NB4 (cell line): ENCODE measurements at places on chromosomes 1 and 21.
A peak's percentile ranks its signal among the peaks of the same experiment; 100 is the strongest.

DNA sequence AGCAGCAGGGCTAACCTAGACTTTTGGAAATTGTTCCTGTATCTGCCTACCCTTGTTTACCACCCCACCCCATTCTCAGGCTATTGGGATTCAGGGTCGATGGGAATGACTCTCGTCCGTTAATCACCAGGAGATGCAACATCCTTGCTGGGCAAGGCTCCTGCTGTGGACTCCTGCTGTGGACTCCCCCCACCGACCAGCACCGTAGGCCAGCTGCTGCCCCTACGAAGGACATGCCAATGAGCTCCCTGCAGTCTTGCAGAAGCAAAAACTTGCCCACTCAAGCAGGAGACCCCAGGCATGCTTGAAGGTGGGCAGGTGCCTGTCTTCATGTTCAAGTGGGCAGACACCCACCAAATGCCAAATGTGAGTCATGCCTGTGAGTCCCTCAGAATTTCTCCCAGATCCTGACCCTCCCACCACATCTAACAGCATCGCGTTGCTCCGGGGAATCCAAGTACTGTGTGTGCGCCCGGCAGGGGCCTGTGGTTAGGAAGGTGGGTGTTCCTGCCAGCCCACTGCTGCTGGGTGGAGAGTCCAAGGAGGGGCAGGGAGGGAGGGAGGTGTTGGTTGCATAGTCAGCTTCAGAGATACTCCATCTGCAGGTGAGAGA is 41.7 kb upstream of the SOX13 start:
- no peak for DNase-seq

- DNase-seq = no peak
Measured at GRCh38 chr1:76583235-76583868, 283.9 kb upstream of the ST6GALNAC5 start.

- DNase-seq = no peak
Measured at GRCh38 chr1:86861424-86861823, 52.5 kb downstream of the SELENOF start.

- DNase-seq = peak; percentile 64
Measured at GRCh38 chr1:33524586-33524985, 52.1 kb downstream of the ZSCAN20 start.

DNA sequence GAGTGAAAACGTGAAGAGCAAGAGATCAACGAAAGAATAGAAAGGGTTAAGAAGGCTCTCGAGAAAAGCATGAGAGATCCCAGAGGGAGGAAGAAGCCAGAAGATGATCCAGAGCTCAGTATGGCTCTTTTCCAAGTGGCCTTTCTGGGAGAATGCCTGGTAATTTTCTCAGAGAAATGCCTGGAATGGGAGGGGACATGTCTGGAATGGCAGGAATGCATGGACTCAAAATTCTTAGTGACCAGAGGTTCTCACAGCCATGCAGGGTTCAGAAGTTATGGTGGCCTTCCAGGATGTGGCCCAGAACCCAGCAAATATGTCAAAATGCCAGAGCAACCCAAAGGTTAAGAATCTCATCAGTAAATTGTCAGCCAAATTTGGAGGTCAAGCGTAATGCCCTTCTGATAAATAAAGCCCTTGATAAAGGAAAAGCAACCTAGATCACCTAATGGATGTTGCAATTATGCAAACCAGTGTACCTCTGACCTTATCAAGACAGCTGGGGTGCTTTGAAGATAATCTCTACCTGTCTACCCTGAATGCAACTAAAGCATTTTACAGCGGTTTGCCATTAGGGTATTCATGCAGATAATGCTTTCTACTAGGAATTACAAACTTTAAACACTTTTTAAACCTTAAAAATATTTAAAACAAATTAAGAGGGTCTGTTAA is 53.1 kb downstream of the NBPF6 start:
- DNase-seq = no peak

GRCh38 chr21:40158366-40158765 is 291.1 kb downstream of the PCP4 start:
- no peak for DNase-seq

GRCh38 chr1:101833312-101833711 is 163.4 kb downstream of the OLFM3 start:
- no peak for DNase-seq

DNA sequence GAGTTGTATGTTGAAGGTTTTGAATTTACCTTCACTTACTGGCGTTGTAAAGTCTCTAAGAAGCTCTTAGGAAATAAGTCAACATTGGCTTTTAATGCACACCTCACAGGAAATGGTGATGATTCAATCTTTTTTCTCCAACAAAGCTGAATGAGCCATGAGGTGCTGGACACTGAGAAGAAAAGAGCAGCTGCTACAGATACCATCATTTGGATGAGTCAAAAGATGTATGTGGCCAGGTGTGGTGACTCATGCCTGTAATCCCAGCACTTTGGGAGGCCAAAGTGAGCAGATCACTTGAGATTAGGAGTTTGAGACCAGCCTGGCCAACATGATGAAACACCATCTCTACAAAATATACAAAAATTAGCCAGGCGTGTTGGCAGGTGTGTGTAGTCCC is 3.3 kb upstream of the IL23R start:
- DNase-seq = no peak

DNA sequence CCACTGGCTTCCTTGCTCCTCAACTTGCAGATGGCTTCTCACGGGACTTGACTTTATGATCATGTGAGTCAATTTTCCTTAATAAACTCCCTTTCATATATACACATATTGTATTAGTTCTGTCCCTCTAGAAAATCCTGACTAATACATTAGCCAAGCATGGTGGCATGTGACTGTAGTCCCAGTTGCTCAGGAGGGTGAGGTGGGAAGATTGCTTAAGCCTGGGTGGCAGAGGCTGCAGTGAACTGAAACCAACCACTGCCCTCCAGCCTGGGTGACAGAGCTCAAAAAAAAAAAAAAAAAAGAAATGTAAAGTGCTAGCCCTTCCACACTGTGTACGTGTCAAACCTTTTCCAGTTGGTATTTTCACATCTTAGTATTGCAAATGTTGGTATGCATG is 857.0 kb downstream of the LTN1 start:
- DNase-seq = no peak

GRCh38 chr1:177053648-177054047 is 110.9 kb downstream of the ASTN1 start:
- no peak for DNase-seq

DNA sequence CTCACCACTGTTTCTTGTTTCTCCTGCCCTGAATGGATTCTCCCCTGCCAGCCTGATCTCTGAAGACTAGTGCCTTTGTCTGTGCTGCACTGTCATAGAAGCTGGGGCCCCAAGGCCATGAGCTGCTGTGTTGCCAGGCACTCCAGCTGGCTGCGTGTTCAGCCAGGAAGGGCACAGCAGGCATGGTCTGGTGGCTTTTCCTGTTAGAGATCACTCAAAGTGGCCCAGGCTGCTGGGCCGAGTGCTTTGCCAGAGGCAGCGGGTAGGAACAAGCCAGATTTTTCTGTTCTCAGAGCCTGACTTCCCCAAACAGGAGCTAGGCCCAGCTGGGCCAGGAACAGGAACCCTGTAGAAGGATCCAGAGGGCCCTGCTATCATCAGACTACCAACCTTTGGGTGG is 5.2 kb downstream of the ADPRS start:
- no peak for DNase-seq

GRCh38 chr1:6630027-6630426 is 5.4 kb downstream of the THAP3 start:
- no peak for DNase-seq

- DNase-seq = no peak
Measured at GRCh38 chr1:117658676-117659075, 52.8 kb downstream of the TENT5C start.

DNA sequence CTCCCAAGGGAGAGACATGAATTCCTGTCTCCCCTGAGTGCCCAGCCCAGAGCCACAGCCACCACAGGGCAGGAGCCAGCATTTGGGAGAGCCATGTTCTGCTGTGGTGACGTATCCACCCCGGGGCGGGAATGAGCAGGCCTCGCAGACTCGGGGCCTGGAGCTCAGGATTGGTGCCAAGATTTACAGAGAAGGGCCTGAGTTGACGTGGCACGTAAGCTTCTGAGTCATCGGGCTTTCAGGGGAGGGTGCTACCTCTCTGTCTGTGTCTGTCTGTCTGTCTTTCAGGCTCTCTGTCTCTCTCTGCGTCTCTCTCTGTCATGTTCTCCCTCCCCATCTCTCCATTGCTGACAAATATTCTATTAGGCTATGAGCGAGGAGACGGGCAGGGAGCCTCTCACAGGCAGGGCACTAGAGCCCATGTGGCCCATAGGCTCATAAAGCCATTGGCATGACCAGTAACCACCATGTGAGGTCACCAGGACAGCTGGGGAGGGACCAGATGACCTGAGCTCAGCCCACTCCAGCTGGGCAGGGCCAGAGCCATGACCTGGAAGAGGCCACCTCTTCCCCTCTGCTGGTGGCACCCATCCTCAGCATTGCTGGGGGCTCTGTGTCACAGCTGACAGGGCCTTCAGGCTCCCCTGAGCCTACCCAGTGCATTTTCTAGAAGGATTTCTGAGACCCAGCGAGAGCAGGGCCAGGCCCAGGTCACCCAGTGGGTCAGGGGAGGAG is 300.0 kb upstream of the VAMP3 start:
- peak; percentile 10 for DNase-seq

DNA sequence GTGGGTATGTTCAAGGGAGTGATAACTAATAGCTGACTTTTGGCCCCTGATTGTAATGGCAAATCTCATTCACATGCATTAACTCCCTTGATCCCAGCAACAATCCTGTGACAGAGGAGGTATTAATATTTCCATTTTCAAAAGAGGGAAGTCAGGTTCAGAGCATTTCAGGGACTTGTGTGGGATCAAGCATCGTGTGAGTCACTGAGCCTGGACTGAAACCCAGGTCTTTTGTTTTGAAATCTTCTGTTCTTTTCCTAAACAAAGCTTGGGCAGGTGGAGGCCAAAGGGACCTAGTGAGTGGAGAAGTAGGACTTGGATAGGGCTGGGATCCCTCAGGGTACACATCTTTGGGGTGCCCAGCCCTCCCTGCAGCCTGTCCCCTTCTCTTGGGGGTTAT is 37.9 kb downstream of the ETNK2 start:
- DNase-seq = no peak

DNA sequence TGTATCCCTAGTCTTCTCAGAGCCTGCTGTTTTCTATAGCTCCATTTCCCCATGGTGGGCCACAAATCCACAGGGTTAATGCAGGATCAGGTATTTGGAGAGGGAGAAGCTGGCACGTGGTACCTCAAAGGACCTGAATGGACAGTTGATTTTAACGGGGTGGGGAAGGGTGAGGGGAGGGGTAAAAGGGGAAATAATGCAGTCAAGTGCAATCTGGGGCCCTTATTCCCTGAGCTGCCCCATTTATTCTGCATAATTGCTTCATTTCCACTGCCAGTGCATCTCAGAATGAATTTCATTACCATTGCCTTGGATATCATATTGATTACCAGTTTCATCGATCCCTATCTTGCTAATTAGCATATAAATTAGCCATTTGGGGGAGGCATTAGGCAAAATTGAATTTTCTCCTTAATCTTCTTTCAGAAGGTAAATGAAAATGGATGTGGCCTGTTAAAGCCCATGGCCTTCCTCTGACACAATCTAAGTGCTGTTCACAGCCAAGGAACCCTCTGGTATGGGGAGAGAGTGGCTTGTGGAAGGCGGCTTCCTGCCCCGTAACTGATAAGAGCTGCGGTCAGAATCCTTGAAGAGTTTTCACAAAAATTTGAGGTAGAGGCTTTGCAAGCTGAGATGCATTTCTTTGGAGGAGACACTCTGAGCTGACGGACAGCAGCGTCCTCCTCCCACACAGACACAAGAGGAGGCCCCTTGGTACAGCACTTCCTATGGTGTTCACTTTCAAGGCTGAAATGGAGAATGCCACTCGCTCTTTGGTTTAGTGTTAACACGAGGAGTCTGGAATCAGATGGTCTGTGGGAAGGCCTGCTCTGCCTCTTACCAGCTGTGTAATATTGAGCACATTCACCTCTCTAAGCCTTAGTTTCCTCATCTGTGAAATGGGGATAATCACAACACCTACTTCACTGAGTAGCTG is 34.4 kb downstream of the PHC2 start:
- peak; percentile 95 for DNase-seq

DNA sequence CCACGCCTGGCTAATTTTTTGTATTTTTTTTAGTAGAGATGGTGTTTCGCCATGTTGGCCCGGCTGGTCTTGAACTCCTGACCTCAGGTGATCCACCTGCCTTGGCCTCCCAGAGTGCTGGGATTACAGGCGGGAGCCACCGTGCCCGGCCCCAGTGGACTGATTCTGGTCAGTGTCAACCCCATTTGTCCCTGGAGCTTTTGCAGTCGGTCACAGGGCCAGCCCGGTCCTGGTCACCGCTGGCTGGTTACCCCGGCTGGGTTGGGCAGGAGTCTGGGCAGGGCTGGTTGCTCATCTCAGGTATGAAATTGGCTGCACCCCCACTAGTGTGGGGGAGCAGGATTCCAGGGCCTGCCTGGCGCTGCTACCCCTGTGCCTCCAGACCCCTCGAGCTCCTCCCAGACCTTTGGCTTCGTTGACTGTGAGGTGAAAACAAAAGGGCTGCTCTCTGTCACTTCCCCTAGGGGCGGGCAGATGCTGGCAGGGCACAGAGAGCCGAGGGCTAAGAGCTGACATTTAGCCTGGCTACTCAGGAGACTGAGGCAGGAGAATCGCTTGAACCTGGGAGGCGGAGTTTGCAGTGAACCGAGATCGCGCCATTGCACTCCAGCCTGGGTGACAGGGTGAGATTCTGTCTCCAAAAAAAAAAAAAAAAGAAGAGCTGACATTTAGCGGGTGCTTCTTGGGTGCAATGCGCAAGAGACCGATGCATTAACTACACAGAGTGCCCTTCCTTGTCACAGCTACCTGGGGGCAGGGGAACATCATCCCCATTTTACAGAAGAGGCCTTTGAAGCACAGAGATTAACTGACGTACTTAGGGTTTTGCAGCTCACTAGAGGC is 10.6 kb downstream of the TNFRSF1B start:
- no peak for DNase-seq

DNA sequence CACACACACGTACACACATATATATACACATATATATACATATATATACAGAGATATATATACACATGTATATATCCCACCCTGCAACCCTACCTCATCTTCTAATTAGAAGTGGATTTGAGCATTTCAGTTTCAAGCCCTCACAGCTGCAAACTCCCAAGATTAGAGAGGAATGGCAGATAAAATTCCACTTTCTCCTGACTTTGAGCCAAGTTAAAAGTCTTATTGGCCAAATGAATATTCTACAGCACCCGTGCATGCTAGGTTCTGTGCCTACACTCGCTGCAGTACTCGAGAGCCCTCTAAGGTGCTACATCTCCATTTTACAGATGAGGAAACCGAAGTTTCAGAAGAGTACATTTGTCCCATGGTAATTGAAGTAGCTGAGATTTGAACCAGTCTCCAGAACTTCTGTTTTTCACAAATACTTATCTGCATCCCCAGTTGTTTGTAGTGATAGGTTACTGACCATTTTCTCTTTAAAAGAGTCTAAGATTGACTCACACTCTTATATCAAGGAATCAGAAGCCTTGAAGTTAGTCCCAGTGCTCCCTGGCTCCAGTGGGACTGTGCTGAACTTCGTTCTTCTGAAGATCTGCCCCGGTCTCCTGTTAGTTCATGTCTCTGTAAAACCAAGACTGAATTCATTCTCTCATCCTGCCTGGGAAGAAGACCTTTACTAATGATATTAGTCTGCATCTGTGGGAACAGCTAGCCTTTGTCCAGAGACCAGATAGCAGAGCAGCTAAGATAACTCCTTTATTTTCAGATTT is 292.1 kb downstream of the TM2D1 start:
- no peak for DNase-seq
